ENCODE measurements at places on chromosomes 16 and 17.

- DNase-seq = no peak
Observed at GRCh38 chr16:73882033-73882432, 414.6 kb upstream of the PSMD7 start.

DNA sequence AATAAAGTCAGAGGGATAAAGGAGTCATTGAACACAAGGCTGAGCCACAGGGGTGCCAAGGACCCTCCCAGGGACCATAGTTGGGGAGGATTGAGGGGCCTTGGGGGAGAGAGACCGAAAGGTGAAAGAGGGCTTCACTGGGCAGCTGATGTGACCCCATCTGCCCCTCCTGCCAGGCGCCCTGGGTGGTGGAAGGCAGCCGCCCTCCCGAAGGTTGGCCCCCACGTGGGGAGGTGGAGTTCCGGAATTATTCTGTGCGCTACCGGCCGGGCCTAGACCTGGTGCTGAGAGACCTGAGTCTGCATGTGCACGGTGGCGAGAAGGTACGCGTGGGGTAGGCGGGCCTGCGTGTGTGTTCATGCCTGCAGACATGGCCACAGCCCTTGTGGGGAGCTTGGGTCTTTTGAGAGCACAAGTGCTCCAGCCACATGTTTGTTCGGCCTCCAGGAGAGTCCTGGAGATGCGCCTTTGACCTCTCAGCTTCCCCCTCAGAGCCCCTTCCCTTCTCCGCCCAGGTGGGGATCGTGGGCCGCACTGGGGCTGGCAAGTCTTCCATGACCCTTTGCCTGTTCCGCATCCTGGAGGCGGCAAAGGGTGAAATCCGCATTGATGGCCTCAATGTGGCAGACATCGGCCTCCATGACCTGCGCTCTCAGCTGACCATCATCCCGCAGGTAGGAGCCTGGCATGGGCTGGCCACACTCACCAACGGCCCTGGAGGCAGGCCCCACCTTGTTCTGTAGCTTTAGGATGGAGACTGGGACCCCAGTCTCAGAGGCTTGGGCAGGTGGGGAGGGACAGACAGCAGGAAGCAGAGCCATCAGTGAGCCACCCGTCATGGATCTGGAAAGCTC lies 24.1 kb downstream of the ANKRD40 start:
- no peak for DNase-seq

DNA sequence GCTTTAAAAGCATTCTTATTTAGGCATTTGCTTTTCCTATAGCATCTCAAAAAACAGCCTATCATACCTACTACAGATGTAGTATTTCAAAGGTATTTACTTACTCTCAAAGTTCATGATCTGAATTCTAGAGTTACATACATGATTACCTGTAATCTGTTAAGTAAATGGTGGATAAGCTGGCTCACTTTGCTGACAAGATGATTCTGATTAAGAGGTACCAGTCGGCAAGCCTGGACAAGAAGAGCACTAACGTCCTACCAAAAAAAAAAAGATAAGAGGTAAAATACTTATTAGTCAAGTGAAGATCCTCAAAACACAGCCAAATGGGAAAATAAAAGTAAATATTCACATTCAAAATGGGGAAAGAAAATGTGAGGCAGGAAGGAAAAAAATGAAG lies 2.7 kb downstream of the HEATR6 start:
- no peak for DNase-seq

DNA sequence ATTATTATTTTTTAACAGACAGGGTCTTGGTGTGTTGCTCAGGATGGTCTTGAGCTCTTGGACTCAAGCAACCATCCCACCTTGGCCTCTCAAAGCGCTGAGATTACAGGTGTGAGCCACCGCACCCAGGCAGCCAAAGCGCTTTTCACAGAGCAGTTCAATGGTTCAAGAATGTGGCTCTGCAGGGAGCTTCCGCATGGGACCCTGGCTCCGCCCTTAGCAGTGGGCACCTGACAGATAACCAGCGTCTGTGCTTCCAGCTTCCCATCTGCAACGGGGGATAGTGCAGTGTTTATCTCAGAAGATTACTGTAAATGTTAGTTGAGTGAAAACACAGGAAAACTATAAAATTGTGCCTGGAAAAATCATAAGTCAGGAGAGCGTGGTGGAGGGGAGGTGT lies 99.4 kb downstream of the KCNJ12 start:
- no peak for DNase-seq

- no peak for DNase-seq
Observed at GRCh38 chr17:76048025-76048605, 21.0 kb upstream of the EVPL start.

GRCh38 chr16:8569650-8570346 lies 20.5 kb downstream of the TMEM114 start:
- no peak for DNase-seq

DNA sequence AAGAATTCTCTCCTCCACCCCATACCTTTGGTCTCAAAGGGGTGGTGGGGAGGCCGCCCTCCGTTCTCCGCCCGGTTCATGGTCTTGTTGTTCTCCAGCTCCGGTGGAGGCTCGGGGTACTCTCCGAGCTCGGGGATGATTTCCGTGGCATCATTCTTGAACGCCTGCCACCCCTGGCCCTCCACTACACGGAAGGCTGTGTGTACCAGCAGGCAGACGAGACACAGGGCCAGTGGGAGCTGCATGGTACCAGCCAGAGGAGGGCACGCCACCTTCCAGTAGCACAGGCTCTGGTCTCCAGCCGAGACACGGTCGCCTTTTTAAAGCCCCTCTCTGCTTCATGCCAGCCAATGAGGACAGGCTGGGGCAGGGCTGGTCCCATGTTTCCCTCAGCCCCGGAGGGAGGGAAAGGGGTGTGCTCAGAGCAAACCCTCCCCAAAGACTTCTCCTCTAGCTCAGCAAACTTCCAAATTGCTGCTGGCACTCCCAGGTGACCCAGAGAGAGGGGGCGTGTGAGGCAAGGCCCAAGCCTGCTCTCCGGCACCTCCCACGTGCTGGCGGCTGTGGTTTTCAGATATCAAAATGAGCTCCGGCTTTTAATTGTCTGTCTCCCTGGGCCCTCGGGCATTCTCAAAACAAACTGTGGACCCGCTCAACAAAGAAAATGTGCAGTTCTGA lies at the start of gene SOST:
Gene SOST (minus strand): TSS at position 295 of the 678 bp plus-strand sequence. CDS start 50 bp downstream, at position 245.
- DNase-seq = no peak

DNA sequence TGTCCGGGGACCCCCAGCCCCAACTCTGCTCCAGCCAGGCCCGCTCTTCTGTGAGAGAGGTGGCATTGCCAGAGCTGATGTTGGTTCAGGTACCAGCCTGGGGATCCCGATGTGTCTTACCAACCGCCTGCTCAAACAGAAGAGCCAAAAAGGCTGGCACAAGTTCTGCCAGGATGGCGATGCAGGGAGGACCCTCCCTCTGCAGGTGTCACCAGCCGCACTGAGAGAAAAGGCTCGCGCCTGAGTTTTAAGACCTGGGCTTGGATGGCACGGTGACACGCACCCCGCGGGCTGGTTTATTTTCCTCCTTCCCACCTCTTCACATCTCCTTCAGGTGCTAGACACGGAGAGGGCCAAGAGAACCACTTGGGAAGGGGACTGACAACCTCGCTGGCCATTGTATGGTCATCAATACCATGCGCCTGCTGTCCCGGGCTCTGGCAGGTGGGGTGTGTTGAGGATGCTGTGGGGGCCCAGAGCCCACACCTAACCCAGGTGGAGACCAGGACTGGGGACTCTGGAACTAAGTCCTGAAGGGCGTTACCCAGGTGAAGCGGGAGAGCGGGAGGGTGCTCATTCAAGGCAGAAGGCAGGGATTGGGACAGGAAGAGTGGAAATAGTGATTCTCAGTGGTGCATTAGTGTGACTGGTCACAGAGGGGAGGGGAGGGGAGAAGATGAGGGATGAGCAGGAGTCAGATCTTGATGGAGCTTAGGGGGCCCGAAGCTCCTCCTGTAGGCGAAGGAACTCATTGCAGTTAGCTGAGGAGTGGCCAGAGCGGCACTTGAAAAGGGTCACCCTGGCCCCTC lies 16.3 kb downstream of the FOXJ1 start:
- no peak for DNase-seq

GRCh38 chr16:6643080-6643686 lies 689.5 kb upstream of the RBFOX1 start:
- no peak for DNase-seq

DNA sequence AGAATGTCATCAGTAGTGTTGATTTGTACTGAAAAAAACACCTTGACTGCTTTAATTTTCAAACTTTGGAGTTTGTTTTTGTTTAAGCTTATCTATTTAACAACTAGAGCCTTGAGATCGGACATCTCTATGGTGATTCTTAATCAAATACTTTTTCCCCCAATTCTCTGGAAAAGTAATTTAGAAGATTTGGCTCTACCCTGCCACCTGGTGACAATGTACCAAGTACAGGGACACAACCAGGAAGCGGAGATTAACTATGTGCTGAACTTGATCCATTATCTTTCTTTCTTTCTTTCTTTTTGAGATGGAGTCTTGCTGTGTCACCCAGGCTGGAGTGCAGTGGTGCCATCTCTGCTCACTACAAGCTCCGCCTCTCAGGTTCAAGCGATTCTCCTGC lies 30.8 kb downstream of the USP43 start:
- no peak for DNase-seq

- no peak for DNase-seq
Observed at GRCh38 chr17:5678171-5678570, 93.9 kb upstream of the NLRP1 start.

DNA sequence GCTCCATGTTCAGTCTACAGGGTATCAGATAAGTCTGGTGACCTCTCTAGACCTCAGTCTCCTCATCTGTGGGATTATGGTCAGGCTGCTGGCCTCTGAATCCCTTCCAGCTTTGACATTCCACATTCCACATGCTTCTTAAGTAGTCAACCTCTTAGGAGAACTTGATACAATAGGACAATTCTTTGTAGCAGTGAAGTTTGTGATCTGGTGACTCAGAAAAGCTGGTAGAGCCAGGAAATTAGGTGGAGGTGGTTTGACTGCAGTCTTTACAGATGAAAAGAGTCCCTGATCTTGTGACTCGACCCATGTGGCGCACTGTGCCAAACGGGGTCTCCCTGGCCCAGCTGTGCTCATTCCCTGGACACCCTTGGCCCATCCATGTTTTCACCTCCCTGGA lies 147.8 kb downstream of the NTN1 start:
- DNase-seq = no peak

- DNase-seq = no peak
Observed at GRCh38 chr17:79435296-79435695, 175.6 kb downstream of the RBFOX3 start.

DNA sequence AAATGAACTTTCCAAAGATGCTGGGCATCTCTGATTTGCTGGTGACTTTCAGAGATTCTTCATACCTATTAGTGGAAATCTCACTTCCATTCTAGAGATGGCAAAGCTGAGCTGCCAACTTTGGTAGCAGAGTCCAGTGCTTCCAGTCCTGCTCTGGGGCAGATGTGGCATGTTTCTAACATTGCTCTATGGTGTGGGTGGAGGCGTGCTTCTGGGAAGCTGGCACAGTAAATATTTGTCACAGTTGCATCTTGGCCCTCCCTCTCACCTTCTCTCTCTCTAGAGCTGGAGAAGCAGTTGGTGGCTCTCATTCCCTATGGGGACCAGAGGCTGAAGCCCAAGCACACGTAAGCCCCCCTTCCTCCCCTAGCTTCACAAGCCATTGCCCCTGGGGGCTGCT lies 1.9 kb downstream of the TMEM106A start:
- DNase-seq = no peak

- DNase-seq = no peak
Observed at GRCh38 chr17:44871556-44871955, 23.9 kb downstream of the HIGD1B start.

DNA sequence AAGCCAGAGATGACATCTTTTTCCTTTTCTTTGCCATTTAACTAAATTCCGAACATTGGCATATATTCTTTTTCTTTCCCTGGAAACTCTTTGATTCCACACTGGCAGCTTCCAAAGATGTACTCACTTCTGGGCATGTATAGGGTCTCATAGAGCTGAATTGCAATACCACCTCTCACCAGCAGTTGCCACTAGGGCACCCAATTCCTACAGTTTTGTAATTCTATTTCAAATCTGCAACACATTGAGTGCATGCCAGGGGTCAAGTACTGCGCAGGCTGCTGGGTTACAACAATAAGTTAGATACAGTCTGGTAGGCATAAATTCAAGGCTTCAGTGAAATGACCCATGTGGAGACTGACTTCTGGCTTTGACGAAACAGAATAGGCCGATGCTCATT lies 208.8 kb upstream of the NLRP1 start:
- no peak for DNase-seq

GRCh38 chr16:86512301-86512859 lies 2.1 kb downstream of the FOXF1 start:
- no peak for DNase-seq

DNA sequence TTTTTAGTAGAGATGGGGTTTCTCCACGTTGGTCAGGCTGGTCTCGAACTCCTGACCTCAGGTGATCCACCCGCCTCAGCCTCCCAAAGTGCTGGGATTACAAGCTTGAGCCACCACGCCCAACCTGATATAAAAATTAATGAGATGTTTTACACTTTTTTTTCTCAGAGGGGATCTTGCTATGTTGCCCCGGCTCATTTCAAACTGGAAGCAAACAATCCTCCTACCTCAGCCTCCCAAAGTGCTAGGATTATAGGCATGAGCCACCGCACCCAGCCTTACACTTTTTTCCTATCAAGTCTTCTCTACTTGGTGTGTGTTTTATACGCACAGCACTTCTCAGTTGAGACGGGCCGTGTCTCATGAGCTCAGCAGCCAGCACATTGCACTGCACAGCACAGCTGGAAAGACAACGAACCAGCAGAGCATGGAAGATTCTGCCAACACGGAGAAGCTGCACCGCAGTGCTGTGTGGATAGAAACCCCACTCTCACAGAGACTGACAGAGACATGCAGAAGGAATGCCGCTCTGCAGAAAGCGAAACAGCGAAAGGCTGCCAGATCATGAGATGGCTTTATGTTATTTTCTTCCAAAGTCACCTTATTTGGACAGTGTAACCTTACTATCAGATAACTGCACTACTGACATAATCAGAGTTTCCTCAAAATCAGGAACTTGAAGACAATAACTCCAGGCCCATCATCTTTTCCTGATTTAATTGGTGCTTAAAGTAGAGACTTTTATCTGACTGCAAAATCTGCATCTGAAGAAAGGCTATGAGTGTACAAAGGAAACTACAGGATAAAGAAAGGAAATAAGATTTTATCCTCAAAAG lies 6.5 kb upstream of the QRICH2 start:
- no peak for DNase-seq

- no peak for DNase-seq
Observed at GRCh38 chr16:84065536-84066132, 23.0 kb upstream of the SLC38A8 start.

GRCh38 chr16:25026621-25027020 lies 11.5 kb upstream of the ARHGAP17 start:
- no peak for DNase-seq

- no peak for DNase-seq
Observed at GRCh38 chr16:5449901-5450300, 352.3 kb upstream of the EEF2KMT start.

- DNase-seq = no peak
Observed at GRCh38 chr16:47047524-47048203, 74.2 kb upstream of the DNAJA2 start.

All from stimulated activated CD4-positive, alpha-beta T cell treated with anti-CD3 and anti-CD28 coated beads, Interleukin-1b, Interleukin-23, amount 100 ng/mL, for 1 hour (primary cell).